ENCODE measurements at places on chromosomes 6 and 20. TPM values are rescaled to one million over a fixed set of nuclear protein-coding genes. Genes with fewer than 3 reads are reported as not detected.

DNA sequence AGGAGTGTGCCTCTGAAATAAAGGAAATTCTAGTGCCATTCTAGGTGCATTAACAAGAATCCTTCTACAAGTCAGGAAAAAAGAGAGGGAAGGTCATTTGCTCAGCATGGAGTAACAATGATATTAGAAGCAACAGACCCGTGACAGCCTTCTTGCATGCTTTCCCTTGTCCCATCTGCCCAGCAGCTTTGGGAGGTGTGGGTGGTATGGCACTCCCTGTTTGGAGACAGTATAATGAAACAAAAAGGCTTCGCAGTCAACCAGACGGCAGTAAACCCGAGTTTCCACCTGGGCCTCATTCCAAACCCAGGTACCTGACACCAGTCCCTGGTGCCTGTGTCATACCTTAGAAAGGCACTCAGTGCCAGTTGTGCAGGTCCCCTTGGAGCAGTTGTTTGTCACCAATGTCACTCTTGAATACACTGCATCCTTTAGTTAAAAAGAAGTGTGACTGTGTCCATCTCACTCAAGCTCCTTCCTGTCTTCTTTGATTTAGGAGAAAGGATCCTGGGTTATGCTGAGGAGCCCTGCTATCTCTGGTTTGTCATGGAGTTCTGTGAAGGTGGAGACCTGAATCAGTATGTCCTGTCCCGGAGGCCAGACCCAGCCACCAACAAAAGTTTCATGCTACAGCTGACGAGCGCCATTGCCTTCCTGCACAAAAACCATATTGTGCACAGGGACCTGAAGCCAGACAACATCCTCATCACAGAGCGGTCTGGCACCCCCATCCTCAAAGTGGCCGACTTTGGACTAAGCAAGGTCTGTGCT, 14.7 kb downstream of the STK35 start:
- peaks cover 24% of the 10 kb centered on the region for H3K4me1 ChIP-seq
- H3K4me3 ChIP-seq = no peak overlapping the region
- DNase-seq = no peak
- no peak overlapping the region for H3K27ac ChIP-seq

DNA sequence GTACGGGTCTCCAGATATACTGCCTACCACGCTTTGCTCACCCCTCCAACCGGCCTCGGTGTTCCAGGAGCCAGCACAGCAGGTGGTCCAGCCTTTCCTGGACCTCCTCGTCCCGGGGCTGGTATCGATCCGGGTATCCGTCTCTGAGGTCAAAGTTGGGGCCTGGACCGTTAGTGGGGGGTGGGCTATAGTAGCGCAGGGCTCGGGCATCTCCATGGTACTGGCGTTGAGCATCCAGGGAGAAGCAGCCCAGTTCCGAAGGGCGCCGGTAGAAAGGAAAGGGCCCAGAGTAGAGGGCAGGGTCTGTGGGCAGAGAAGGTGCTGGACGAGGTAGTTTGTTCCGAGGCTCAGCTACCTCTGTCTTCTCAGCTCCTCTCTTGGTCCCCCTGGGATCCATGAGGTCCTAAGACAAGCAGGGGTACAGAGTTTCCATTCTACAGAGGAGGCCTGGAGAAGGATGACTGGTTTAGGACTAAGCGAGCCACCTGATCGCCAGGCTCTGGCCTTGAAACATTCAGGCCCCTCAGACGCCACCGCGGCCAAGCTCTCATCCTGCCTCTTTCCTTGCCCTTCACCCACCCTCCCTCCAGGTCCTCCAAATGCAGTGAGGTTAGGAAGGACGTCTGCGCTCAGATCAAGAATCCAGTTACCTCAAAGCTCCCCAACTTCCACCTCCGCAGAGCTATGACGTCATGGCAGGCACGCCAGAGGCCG, 502 bp downstream of the DXO start:
- H3K4me3 ChIP-seq = peak overlapping the region; percentile 89
- peak overlapping the region; percentile 86 for H3K27ac ChIP-seq
- peaks cover 23% of the 10 kb centered on the region for H3K4me1 ChIP-seq
- peaks cover 24% of the 10 kb centered on the region for H3K36me3 ChIP-seq
- H3K27me3 ChIP-seq = no peaks in the 10 kb centered on the region

GRCh38 chr20:4480104-4480503, 241.6 kb upstream of the PRND start:
- H3K36me3 ChIP-seq = no peaks in the 10 kb centered on the region
- H3K27ac ChIP-seq = no peak overlapping the region
- H3K4me1 ChIP-seq = peaks cover 6% of the 10 kb centered on the region
- no peaks in the 10 kb centered on the region for H3K27me3 ChIP-seq
- H3K4me3 ChIP-seq = no peak overlapping the region
- DNase-seq = no peak

DNA sequence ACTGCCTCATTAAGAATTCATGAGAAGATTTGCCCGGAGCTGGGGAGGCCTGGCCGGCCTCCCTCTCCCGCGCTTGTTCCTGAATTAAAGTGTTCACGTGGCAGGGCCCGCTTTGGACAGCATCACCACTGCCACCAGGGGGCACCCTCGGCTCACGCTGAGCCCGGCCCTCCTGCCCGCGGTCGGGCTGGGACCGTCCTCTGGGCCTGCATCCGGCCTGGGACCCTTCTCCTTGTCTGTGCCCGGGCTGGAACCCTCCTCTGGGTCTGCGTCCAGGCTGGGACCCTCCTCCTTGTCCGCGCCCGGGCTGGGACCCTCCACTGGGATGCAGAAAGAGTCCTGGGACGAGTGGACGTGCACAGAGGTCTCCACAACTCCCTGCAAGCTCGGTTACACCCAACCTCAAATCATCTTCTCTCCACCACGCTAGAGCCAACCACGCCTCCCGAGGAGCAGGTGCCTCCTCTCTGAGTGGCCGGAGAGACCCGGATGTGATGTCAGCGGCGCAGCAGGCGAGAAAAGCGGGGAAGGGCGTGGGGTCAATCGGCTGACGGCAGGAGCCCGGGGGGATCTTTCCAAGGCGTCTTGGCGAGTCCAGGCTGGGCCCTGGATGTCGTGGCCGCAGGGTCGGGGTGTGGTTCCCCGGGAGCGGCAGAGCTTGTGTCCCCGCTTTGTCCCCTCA, 50.9 kb upstream of the DACT2 start:
- no peak overlapping the region for H3K27ac ChIP-seq
- DNase-seq = peak; percentile 50
- H3K27me3 ChIP-seq = peaks cover 27% of the 10 kb centered on the region

DNA sequence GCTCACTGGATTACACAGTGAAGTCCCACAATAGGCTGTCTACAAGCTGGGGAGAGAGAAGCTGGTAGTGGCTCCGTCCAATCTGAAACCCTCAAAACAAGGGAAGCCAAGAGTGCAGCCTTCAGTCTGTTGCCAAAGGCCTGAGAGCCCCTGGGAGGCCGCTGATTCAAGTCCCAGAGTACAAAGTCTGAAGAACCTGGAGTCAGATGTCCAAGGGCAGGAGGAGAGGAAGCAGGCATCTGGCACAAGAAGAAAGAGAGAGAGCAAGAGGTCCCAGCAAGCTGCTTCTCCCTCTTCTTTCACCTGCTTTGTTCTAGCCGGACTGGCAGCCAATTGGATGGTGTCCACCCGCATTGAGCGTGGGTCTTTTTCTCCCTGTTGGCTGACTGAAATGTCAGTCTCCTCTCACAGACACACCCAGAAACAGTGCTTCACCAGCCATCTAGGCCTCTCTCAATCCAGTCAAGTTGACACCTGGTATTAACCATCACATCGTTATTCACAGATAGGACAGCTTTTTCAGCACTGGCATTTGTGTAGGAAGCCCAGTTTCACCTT, 51.2 kb downstream of the CRYBG1 start:
- H3K27me3 ChIP-seq = no peaks in the 10 kb centered on the region
- no peaks in the 10 kb centered on the region for H3K36me3 ChIP-seq
- DNase-seq = no peak
- no peak overlapping the region for H3K4me3 ChIP-seq
- H3K4me1 ChIP-seq = no peaks in the 10 kb centered on the region

DNA sequence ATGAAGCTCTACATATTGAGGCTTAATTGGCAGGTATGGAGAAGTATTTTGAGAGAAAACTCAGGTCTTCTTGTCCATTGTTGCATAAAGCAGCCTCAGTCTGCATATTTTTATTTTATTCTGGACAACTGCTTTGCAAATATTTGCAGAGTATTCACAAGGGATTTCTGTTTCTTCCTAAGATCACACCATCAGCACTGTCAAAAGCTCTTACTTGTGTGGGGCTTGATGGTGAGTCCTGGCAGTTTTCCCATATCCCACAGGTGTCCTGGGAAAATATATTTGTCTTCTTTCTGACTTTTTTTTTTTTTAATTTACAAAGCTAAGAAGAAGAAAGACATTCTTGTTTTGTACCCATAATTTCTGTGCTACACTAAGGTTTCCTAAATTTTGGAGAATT, 16.9 kb upstream of the MLIP start:
- H3K36me3 ChIP-seq = no peaks in the 10 kb centered on the region
- no peaks in the 10 kb centered on the region for H3K4me1 ChIP-seq
- no peak overlapping the region for H3K27ac ChIP-seq

DNA sequence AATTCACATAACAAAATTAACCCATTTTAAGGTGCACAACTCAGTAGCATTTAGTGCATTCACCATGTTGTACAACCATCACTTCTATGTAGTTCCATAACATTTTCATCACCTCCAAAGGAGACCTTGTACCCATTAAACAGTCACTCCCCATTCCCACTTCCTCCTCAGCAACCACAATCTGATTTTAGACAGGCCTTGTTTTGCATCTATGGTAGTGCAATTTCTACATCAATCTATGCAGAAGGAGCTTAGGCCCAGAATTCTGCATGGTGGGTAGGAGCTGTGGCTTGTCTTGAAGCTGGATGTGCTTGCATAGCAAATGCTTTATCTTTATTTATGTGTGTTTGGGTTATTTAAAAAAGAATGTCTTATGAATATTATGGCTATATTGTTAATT, 13.5 kb upstream of the HLA-DQA1 start:
- no peak overlapping the region for H3K4me3 ChIP-seq
- no peak for DNase-seq
- H3K4me1 ChIP-seq = no peaks in the 10 kb centered on the region

DNA sequence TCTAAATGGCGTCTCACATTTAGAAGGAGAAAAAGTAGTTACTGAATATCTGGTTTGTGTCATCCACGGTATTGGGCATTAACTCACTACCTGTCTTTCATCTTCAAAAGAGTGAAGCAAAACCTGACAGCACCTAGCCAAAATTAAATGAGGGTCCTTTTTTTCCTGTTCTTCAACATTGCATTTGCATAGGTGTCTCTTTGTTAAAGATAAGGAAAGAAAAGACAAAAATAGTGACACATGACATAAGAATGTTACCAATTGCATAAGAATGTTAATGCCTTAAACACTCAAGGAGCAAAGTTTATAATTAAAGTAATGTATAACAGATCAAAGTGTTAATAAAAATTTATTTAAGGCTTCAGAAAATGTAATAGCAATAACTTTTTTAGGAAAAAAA, 61.4 kb upstream of the MANEA start:
- no peak overlapping the region for H3K27ac ChIP-seq
- peaks cover 3% of the 10 kb centered on the region for H3K4me1 ChIP-seq
- H3K4me3 ChIP-seq = no peak overlapping the region
- no peak for DNase-seq
- H3K27me3 ChIP-seq = no peaks in the 10 kb centered on the region

GRCh38 chr6:71410164-71410566, 121.6 kb downstream of the OGFRL1 start:
- peaks cover 27% of the 10 kb centered on the region for H3K36me3 ChIP-seq
- peaks cover 40% of the 10 kb centered on the region for H3K4me1 ChIP-seq
- no peak overlapping the region for H3K4me3 ChIP-seq
- H3K27ac ChIP-seq = peak overlapping the region; percentile 20

GRCh38 chr6:170374571-170375444, 68.2 kb downstream of the FAM120B start:
- H3K36me3 ChIP-seq = no peaks in the 10 kb centered on the region
- no peaks in the 10 kb centered on the region for H3K27me3 ChIP-seq
- H3K27ac ChIP-seq = no peak overlapping the region
- peaks cover 5% of the 10 kb centered on the region for H3K4me1 ChIP-seq
- DNase-seq = no peak

DNA sequence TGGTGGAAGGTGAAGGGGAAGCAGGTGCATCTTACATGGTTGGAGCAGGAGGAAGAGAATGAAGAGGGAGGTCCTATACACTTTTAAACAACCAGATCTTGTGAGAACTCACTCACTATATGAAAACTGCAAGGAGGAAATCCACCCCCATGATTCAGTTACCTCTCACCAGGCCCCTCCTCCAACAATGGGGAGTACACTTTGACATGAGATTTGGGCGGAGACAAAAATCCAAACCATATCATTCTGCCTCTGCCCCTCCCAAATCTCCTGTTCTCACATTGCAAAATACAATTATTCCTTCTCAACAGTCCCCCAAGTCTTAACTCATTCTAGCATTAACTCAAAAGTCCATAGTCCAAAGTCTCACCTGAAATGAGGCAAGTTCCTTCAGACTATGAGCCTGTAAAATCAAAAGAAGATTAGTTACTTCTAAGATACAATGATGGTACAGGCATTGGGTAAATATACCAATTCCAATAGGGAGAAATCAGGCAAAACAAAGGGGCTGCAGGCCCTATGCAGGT, 60.5 kb downstream of the EDN1 start:
- H3K36me3 ChIP-seq = no peaks in the 10 kb centered on the region
- H3K27ac ChIP-seq = no peak overlapping the region
- H3K27me3 ChIP-seq = no peaks in the 10 kb centered on the region
- peaks cover 29% of the 10 kb centered on the region for H3K4me1 ChIP-seq
- DNase-seq = no peak

- no peaks in the 10 kb centered on the region for H3K36me3 ChIP-seq
- no peak overlapping the region for H3K27ac ChIP-seq
- DNase-seq = peak; percentile 55
Observed at GRCh38 chr6:40778196-40778595, 191.0 kb upstream of the LRFN2 start.

DNA sequence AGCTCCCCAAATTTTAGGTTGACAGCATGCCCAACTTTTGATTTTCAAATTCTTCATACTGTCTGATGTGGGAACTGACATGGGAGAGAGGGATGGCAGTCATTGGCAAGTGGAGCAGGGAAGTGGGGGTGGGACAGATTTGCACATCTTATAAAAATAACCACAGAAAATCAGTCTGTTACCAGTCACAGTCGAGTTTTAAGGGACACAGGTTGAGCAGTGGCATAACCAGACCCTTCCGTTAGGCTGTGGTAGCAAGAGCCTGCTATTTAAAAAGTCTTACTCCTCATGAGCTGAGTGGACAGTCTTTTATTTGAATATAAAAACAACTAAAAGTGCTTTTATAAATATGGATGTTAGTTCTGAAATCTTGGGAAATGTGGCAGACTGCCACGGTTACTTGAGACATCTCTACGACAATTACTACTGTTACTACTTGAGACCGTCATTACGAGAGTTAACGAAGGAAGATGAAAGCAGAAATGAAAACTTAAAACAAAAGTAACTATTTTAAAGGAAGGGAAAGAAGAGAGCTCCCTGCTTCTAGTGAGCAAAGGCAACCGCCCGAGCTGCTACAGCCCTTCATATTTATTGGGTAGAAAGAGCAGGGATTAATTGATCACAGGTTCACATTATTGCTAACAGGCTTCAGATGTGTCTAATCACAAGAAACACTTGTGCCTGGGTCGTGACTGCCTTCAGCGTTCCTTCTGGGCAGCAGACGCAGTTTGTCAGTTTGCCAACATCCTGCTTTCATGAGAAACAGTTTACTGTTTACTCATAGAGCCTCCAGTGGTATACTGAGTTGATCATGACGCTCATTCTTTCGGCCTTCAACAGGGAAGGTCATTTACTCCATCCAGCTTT, 71.3 kb downstream of the EFHC1 start:
- H3K4me3 ChIP-seq = no peak overlapping the region
- H3K36me3 ChIP-seq = no peaks in the 10 kb centered on the region
- H3K4me1 ChIP-seq = no peaks in the 10 kb centered on the region
- no peak overlapping the region for H3K27ac ChIP-seq
- H3K27me3 ChIP-seq = no peaks in the 10 kb centered on the region

Gene SLC52A3
- total RNA-seq = 5.9 TPM

Gene FAM210B
- total RNA-seq = 37.9 TPM

Gene THEMIS
- not detected for total RNA-seq

Gene ELOVL2
- total RNA-seq = 0.91 TPM
